ENCODE measurements at places on chromosomes 1 and 21.

DNA sequence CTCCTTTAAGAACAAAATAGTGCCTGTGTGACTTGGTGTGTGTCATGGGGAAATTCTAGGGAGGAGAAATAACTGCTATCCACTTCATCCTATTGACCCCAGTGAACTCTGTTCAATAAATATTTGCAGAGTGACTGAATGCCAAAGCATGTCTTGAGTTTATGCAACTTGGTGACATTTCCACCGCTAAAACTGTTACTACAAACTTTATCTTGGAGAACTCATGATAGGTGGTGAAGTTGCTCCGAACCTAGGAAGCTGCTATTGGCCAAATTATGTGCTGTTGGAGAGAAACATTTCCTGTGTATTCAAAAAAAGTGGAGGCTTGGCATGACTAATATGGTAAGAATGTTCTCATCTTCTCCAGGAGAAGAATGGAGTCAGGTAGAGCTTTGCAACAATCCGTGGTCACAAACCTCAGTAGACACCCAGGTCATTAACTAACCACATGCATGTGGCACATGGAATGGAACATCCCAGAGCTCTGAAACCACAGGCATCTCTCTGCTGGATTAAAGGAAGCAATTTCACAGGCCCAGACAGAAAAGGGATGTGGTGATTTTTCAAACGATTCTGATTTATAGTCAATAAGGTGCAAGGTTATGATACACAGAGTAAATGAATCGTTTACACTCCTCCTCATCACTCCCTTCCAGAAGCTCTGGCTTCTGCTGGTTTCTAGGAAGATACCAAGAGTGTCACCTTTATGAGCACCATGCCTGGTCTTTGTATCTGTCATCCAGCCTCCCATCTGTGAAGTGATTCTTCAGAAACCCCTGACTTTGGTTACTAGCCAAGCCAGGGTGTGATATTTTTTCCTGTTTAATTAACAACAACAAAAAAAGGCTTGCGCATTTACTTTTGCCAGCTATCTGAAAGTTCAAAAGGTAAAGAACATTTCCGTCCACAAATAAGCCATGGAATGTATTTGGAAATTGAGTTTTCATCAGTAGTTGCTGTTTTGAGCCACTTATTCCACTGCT is 361.1 kb downstream of the TGFB2 start:
- DNase-seq, result peak; percentile 93

- no peak for DNase-seq
Measured at GRCh38 chr21:29237110-29238052, 61.3 kb upstream of the BACH1 start.

DNA sequence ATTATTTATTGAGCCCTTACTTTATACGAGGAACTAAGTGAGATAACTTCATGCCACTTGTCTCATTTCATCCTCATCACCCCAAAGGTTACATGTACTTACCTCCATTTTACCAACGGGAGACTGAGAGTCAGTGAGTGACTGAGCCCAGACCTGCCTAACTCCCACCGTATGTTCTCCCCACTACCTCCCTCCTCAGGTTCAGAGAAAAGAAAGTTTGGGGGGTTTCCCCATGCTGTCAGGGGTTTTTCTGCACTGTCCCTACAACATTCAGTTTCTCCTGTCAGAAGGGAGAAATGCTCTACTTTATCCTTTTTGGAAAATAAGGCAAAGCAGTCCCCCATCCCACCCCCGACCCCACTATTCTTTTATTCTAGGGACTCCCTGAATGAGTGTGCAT is 32.9 kb downstream of the FAM78B start:
- no peak for DNase-seq

- DNase-seq, result no peak
Measured at GRCh38 chr1:160664573-160665051, 17.8 kb upstream of the SLAMF1 start.

DNA sequence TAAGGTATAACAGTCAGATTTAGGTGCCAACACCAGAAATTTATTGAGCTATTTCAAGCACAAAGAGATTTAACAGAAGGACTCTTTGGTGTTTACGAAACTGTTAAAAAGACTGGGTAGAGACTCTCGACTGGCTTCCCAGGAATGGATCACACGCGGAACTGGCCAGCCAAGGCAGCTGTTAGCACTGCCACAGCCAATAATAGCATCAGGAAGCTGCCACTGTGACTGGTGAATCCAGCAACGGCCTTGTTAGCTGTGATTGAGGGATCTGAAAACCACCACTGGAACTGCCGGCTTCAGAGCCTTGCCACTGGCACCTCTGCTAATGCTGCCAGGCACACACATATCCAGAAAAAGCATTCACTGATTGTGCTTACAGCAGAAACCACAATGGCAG is 10.6 kb upstream of the SIM2 start:
- DNase-seq, result no peak

DNA sequence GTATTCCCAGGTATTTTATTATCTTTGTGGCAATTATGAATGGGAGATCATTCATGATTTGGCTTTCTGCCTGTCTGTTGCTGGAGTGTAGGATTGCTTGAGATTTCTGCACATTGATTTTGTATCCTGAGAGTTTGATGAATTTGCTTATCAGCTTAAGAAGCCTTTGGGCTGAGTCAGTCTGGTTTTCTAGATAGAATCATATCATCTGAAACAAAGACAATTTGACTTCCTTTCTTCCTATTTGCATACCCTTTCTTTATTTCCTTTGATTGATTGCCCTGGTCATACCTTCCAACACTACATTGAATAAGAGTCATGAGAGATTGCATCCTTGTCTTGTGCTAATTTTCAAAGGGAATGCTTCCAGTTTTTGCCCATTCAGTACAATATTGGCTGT is 8.0 kb downstream of the OR2L3 start:
- DNase-seq, result no peak

DNA sequence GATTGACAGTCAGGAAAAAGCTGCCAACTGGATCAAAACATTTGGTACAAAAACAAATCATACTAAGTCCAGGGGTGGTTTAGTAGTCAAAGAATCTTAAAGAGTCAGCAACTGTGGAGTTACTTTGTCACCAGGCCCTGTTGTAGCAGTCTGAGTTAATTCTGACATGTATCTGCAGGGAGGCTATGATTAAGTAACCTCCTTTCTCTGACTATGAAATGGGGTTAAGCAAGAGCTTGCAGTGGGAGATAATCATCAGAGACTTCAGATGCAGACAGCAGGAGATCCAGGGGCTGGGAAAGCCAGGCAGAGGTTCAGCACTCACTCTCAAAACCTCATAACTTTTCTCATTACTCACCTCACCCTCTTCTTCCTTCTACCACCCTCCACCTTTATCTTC is 99.2 kb upstream of the BTG3 start:
- DNase-seq, result no peak

DNA sequence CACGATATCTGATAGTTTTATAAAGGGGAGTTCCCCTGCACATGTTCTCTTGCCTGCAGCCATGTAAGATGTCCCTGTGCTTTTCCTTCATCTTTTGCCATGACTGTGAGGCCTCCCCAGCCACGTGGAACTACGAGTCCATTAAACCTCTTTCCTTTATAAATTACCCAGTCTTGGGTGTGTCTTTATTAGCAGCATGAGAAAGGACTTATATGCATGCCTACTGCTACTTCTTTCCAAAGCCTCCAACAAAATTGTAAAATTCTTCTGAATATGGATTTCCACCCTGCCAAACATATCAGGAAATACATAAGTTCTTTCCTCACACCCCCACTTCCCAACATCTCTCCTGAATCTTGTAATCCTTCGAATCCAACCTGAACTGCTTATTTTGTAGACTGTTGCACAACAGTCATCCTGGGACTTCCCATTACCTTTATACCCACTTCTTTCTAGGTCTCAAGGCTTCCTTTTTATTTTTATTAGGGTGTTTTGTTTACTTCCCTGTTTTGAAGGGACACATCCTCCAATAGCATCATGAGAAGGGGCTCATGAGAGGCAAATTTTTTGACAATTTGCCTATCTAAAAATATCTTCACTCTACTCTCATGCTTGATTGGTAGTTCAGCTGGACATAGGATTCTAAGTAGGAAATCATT is 67.5 kb upstream of the MUTYH start:
- DNase-seq, result no peak

DNA sequence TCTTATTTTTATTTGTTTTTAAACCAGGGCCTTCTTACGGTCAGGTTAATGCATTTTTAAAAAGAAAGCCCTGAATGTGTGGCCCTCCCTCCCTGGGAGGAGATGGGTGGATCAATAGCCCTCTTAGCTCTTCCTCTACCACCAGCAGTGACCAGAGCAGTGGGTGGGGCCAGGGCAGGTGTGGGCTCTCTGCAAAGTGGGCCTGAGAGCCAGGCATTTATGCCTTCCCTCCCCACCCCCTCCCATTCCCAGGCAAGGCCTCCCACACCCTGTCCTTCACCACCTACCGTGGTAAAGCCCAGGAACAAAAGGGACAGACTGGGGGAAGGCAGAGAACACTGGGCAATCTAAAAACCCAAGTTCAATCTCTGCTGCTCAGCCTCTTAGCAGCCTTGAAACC is 63.9 kb downstream of the SSBP3 start:
- no peak for DNase-seq

DNA sequence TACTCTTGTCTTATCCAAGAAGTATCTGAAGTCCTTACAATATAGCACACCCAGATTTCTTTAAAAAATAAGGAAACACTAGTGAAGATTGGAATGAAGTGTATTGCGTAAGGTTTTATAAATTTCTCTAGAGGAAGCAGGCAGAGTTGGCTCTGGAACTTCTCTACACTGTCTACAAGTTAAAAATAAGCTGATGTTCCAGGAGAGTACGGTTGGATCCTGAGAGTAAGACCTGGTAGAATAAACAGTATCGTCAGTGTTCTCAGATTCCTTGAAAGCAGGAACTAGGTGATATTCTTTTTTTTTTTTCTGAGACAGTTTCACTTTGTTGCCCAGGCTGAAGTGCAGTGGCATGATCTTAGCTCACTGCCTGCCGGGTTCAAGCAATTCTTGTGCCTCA is 107.9 kb downstream of the USP25 start:
- DNase-seq, result no peak

DNA sequence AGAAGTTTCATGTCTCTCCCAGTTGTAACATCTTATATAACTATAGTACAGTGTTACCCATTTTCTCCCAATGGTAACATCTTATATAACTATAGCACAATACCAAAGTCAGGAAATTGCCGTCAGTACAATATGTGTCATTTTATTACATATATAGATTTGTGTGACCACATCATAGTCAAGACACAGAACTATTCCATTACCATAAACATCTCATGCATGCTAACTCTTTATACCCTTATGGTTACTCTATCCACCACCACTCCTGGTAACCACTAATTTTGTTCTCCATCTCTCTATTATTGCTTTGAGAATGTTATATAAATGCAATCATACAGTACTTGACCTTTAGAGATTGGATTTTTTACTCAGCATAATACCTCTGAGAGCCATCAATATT is 120.7 kb downstream of the BACH1 start:
- no peak for DNase-seq

DNA sequence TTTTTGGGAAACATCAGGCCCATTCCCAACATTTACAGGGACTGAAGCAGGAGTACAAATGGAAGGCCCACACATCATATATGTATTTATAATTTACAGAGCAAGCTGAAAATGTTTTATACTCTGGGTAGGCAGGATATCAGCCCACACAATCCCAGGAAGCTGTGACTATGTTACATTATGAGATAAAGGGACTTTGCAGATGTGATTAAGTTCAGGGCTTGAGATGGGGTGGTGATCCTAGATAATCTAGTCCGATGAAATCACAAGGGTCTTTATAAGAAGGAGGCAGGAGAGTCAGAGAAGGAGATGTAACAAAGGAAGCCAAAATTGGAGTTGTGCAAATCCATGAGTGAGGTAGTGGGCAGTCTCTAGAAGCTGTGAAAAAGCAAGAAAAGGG is 160.5 kb downstream of the PDE4B start:
- no peak for DNase-seq

DNA sequence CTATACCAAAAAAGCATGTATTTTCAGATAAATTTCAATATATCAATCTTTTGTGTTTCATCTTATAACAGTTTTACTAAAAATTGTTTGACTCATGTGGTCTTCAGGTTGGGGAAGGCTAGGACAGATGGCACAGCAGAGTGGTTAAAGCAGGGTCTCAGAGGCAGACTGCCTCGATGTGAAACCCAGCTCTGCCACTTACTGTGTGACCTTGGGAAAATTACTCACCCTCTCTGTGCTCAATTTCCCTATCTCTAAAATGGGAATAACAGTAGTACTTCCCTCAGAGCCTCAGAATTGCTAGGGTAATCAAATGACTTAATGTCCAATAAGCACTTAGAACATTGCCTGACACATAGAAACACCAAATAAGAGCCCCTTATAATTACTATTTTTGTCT is 262.1 kb upstream of the FMN2 start:
- DNase-seq, result no peak

DNA sequence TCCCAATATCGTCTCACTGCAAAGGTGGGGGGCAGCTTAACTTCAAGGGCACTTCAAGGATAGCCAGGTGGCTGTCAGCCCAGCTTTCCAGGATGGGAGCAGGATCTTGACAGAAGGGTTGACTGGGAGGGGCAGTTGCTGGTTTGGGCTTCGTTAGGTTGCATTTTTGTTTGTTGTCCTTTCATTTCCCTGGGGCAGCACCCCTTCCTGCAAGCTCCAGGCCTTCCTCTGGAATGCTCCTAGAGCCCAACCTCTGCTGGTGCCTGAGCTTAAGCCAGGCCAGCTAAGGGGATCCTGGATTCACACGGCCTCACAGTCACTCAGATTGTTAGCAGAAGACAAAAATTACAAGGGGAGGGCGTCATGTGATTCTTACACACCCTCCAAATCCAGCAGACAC is 4.1 kb upstream of the OLIG2 start:
- no peak for DNase-seq

DNA sequence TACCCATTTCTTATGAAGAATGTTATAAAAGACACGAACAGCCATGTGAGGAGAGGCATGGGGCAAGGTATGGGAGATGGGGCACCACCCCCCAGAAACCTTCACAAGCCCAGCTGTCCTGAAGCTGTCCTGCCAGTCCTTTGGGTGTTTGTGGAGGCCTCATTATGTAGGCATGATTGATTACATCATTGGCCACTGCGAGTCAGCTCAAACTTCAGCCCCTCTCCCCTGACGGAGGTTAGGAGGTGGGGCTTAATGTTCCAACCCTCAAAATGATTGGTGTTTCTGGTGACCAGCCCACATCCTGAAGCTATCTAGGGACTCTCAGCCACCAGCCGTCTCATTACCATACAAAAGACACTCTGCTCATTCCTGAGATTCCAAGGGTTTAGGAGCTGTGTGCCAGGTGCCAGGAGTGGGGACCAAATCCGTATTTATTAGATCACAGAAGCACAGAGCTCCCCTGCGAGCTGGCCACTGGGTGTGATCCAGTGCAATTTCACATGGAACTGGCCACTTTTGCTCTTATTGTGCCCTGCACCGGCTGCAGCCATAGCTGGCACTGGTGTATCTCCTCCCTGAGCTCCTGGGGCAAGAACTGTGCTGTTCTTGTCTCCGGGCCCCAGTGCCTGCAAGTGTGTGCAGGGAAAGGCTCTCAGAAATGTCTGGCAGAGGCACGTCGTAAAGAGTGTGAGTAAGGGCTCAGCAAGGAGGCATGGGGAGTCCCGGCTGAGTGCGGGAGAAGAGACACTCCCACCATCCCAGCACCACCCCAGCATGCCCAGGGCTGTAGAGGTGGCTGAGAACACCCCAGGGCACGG is 10.5 kb downstream of the KIAA1614 start:
- DNase-seq, result no peak
